ENCODE measurements at places on chromosomes 13 and 19.

DNA sequence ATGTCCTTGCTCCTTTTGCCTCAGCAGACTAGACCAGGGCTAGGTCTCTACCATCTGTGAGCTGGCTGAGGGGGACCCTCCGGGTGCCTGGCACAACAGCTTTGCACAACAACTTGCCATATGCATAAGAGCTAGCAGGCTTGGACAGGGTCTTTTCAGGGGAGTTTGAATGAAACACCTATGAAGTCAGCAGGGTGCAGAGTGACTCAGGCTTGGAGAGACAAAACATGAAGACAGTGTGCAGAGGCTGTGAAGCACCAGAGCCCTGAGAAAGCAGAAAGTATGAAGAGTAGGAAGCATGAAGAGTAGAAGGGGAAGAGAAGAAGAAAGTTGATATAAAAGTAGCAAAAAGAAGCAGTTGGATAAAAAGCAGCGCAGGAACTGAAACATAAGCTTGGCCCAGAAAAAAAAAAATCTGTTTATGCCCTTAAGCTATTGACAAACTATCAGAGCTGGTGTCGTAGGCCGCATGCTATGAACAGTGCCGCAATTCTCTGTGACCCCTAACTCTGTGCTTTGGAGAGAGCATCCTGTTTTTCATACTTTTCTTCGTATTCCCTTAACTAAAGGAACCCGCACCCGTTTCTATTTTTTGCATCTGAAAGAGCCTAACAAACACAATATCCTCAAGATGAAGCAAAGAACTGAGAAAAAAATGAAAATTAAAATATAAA is 52.7 kb upstream of the FAM216B start:
- no peak for DNase-seq

DNA sequence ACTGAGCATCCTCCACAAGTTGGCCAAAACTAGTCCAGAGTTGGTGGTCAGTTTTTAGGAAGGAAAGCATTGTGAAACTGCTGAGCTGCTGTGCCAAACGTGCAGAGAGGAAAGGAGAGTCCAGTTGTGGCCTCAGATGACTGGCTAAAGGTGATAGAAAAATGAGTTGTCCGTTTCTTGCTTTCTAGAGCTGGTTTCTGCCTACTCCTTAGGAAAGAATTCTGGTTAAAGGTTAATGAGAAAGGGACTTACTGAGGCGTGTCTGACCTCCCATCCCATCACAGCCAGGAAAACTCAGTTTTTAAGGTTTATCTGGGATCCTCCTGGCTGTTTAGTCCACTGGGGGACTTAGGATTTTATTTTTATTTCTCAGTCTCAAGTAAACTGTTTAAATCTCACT is 1186.3 kb downstream of the UQCRFS1 start:
- no peak for DNase-seq

DNA sequence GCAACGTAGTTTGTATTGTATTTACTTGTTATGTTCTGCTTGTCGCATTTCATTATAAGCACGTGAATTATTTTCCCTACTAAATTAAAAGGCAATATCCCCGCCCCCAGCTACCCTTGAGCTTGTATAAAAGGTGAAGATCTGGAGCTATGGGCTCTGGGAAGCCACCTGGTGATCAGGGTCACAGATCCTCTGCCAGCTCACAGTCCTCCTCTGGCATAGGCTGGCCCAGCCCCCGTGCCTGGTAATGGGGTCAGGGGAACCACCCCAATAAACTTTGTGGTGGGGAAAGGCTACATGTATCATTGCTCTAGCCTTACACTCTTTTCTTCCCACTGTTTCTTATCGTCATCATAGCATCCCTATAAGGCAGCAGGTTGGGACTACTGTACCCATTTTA is 190.2 kb upstream of the TSHZ3 start:
- no peak for DNase-seq

DNA sequence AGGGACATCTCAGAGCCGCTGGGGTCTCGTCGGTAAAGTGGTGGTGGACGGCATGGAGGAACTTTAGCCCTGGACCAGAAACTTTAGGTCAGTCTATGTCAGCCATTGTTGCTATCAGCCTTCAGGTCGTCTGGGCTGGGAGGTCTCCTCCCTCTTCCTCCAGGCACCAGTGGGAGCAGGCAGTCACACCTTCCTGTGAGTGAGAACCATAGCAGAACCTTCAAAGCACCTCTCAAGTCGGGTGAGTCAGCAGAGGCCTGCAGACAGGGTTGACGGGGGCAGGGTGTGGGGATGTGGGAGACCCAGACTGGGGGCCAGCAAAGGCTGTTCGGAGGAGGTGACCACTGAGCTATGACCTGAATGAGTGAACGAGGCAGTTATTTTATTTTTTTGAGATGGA is 15.4 kb upstream of the SBNO2 start:
- DNase-seq: no peak

DNA sequence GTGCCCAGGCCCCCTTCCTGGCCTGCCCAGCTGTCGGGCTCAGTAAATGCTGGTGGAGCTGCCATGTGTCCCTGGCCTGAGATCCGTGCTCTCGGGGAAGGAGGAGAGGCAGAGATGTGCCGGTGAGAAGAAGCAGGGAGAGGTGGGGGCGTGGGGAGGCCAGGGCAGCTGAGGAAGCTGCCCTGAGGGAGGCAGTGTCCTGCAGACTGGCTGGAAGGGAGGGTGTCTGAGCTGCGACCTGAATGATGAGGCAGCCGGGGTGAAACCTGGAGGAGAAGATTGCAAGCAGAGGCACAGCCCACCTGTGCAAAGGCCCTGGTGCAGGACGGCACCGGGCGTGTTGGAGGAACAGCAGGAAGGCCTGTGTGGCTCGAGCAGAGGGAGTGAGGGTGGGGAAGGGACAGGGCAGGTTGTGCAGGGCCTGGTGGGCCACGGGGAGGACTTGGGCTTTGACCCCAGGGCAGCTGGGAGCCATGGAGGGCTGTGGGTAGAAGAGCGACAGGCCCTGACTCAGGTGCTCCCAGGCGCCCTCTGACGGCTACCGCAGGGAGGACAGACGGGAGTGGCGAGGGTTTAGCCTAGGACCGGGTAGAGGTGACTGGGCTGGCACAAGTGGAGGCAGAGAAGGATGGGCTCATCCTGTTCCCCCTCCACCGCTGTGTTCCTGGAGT is 14.0 kb upstream of the CELF5 start:
- DNase-seq: peak; percentile 96

- no peak for DNase-seq
Observed at GRCh38 chr19:49829200-49829599, 11.1 kb downstream of the MED25 start.
